ENCODE measurements at places on chromosomes 12 and 14.

GRCh38 chr14:71261206-71261605 is 353.9 kb downstream of the PCNX1 start:
- DNase-seq: peak; percentile 77

GRCh38 chr12:6603095-6603567 is 4.0 kb downstream of the CHD4 start:
- peak; percentile 55 for DNase-seq

DNA sequence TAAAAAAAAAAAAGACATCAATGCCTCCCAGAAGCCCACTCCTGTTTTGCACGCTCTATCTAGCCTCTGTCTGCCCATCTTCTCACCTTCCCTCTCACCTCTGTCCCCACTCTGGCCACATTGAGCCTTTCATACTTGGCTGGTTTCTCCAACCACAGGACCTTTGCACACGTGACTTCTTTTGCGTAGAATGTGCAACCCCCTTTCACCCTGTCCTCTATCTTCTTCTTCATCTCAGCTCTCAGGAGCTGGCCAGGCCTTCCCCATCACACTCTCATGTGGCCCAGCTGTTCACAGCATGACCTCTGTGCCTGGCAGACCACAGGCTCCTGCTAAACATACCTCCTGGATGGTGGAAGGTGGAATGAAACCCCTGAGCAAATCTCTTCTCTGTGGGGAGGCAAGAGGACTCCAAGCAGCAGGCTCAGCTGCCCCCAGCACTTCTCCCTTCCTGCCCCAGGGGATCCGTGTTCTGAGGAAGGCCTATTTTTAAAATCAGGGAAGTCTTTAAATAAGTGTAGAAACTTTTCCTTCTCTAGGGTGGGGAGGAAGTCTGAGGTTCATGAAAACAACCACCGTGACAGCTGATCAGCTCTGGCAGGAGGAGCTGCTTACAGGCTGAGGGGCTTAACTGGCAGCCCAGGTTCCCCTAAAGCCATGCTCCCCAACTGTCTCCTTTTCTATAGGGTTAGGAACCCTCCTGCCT is 11.6 kb downstream of the HVCN1 start:
- peak; percentile 85 for DNase-seq

DNA sequence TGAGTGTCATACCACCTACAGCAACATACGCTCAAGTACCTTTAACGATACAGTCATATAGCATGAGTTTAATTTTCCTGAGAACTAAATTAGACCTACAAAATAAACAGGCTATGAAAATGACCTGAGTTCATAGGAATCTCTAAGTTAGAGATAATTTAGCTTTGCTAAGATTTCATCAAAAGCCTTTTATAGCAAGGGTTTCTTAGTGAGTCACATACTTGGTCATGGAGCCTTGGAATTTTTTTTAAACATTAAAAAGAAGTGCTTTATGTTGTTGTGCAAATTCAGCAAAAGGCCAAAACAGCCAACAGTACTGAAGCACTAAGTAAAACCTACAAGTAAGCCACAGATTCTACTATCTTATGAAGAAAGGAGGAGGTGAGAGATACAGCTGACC is 93.6 kb upstream of the FERMT2 start:
- peak; percentile 78 for DNase-seq

- DNase-seq: no peak
Observed at GRCh38 chr14:23054000-23054811, 3.1 kb downstream of the CDH24 start.

DNA sequence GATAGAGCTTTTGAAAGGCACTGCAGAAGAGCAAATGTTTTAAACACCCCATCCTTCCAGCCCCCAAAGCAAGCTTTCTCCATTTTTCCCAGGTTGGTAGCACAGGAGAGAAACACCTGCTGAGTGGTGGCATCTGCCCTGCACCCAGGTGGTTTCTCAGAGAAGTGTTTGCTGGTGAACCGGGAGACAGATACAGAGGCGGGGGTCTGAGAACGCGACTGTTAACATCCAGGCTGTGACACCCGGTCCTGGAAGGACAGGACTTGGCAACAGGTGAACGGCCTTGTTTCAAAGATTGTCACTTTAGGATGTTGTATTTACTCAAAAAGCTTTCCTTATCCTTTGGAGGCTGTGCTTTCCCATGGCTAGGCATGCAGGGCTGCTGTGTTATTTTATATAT is 18.5 kb downstream of the MMAB start:
- DNase-seq: no peak

DNA sequence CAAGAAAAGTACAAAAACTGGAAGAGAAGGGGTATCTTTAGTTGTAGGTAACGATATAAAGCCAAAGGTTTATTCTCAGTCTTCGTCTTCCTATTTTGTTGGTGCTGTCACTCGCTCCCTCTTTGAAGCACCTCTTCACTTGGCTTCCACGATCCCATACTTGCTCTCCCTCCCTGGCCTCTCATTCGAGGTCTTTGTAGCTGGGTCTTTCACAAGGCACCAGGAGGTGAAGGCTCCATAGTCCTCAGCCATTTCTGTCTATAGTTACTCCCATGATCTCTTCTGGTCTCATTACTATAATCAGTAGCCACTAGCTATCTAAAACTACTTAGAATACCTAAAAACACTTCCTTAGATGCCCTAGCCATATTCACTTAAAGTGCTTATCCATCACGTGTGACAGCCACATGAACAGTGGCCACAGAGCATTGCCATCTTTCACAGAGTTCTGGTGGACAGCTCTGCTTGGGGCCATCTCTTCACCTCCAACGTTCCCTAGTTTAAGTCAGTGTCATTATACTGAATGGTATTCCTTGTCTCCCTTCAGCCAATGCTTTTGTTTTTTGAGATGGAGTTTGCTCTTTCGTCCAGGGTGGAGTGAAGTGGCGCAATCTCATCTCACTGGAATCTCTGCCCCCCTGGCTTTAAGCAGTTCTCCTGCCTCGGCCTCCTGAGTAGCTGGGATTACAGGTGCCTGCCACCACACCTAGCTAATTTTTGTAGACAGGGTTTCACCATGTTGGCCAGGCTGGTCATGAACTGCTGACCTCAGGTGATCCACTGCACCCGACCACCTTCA is 57.1 kb downstream of the ATP2A2 start:
- DNase-seq: no peak

- DNase-seq: no peak
Observed at GRCh38 chr12:7112041-7112440, 3.0 kb upstream of the C1RL start.

DNA sequence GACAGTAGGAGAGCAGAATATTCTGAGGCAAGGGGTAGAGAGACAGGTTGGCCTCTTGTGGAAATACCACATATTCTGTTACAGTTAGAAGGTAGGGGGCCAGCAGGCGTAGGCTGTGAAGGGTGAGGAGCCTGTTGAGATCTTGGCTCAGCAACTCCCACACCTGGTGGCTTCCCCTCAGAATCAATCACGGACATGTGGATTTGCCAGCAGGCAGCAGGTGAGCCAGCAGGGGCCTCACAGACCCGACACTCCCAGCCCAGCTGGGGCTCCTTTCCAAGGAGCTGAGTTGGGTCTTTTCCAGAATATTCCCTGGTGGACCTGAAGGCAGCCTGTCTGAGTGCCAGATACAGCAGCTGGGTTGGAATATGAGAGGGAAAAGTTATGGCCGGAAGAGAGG is 150.0 kb upstream of the CRY1 start:
- DNase-seq: no peak

GRCh38 chr12:106455111-106455510 is 97.6 kb downstream of the POLR3B start:
- DNase-seq: no peak

DNA sequence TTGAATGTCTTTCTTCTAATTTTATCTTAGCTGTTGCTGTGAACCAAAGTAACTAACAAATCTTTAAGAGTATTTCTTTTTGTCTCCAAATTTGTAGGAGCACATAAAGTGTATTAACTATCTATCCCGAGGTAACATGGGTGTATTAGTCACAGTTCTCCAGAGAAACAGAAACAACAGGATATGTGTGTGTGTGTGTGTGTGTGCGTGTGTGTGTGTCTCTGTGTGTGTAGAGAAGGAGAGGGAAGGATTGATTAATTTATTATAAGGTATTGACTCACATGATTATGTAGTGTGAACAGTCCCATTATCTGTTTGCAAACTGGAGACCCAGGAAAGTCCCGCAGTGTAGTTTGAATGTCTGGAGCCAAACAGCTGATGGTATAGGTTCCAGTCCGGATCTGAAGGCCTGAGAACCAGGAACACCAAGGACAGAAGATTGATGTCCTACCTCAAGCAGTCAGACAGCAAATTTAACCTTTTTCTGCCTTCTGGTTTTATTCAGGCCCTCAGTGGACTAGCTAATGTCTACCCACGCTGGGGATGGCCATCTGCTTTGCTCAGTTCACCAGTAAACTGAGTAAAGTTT is 14.4 kb downstream of the G2E3 start:
- DNase-seq: peak; percentile 81

- DNase-seq: no peak
Observed at GRCh38 chr12:53737951-53738405, 10.7 kb upstream of the CALCOCO1 start.

- DNase-seq: no peak
Observed at GRCh38 chr12:89029961-89030360, 322.3 kb downstream of the DUSP6 start.

- DNase-seq: no peak
Observed at GRCh38 chr12:52964556-52965336, 15.8 kb downstream of the KRT18 start.

GRCh38 chr12:6867413-6868210 is at the start of gene TPI1:
Gene TPI1, plus strand, starts transcription at chr12:6867531. Its CDS starts 36 bp downstream, at chr12:6867567.
- peak; percentile 84 for DNase-seq

DNA sequence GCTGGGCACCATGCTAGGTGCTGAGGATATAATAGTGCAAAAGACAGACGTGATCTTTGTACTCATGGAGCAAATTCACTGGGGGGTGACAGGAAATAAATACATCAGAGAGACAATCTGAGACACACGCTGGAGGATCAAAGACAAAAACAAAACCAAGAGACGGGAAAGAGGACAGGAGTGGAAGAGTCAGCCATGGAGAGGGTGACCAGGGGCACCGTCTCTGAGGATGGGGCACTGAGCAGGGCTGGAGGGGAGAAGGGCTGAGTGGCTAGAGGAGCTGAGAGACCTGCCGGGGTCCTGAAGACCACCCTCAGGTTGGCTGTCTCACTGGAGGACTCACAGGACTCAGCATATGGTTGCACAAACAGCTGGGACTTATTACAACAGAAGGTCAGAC is 81.9 kb downstream of the TMEM132D start:
- peak; percentile 17 for DNase-seq

- DNase-seq: peak; percentile 69
Observed at GRCh38 chr14:77988970-77989369, 181.2 kb upstream of the NRXN3 start.

DNA sequence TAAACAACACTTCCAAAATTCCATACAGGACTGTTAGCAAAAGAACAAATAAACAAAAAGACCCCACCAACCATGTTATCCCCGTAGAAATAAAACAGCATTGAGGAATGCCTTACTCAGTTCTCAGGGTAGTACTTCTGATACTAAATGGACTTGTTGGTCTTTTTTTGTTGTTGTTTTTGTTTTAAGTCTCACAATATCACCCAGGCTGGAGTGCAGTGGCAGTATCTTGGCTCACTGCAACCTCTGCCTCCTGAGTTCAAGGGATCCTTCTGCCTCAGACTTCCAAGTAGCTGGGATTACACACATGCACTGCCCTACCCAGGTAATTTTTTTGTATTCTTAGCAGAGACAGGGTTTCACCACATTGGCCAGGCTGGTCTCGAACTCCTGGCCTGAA is 17.1 kb downstream of the HNRNPC start:
- no peak for DNase-seq

DNA sequence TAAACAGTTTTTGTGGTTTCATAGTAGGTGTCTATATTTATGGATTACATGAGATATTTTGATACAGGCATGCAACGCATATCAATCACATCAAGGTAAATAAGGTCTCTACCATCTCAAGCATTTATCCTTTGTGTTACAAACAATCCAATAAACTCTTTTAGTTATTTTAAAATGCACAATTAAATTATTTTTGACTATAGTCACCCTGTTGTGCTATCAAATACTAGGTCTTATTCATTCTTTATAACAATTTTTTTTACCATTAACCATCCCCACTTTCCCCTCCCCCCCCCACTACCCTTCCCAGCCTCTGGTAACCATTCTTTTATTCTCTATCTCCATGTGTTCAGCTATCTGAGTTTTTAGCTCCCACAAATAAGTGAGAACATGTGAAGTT is 175.7 kb upstream of the FBXO33 start:
- DNase-seq: no peak

Data from choroid plexus epithelial cell (primary cell).